GM12892 (cell line): ENCODE measurements at places on chromosomes 11 and 22.

- DNase-seq, result no peak
These were observed 18.0 kb downstream of the TP53AIP1 start for GRCh38 chr11:128924510-128925249.

GRCh38 chr11:25396847-25397246 lies 900.0 kb downstream of the LUZP2 start:
- DNase-seq, result no peak

- no peak for DNase-seq
These were observed 7.2 kb downstream of the ATG16L2 start for GRCh38 chr11:72821221-72821919.

DNA sequence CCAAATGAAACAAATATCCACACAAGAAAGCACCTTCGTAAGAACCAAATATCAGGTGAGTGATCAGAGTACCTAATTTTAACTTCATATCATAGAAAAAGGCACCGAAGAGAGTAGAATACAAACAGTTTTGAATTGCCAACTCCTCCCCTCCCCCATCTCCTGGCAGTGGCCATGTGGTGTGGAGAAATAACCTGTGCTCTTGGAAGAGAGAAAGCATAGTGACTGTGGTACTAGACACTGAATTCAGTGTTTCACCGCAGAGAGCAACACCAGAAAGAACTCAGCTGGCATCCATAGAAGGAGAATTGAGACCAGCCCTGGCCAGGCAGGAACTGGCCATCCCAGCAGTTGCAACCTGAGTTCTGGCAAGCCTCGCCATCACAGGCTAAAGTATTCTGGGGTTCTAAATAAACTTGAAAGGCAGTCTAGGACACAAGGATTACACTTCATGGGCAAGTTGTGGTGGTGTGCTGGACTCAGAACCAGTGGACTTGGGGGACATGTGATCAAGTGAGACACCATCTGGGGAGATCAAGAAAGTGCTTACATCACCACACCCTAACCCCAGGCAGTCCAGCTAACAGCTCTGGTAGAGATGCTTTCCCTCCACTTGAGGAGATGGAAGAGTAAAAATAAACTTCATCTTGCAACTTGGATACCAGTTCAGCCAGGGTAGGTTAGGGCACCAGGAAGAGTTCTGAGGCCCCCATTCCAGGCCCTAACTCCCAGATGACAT lies 1003.2 kb downstream of the NTM start:
- no peak for DNase-seq

- DNase-seq, result no peak
These were observed 1327.9 kb downstream of the TBC1D22A start for GRCh38 chr22:48090332-48090672.

DNA sequence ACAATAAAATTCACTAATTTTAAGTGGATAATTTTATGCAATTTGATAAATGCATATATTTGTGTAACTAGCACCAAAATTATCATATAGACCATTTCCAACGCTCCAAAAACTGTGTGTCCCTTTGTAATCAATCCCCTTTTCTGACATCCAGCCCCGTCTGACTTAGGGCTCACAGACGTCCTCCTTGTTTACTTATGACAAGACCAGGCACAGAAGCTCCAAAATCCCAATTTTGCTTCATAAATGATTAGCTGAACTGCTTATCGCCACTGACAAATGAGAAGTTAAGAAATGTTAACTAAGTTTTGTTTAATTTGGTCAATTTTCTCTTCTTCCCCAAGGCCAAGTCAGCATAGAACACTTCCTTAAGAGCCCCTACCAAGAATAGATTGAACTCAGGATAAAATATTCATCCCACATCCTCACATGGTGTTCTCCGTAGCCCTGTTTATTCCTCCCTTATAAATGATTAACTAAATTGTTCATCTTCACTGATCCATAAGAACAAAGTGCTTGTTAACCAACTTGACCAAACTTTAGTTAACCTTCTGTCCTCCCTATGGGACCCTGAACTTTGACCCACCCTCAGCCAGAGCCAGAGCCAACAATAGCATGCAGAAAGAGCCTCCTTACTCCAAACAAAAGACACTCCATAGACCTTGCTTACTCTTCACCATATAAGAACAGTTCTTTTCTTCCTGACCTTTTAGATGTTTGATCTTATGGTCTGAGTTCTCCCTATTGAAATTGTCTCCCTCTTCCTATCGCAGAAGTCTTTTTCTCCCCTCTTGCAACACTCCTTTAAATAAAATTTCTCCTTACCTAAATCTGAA lies 30.8 kb upstream of the GLYAT start:
- no peak for DNase-seq

DNA sequence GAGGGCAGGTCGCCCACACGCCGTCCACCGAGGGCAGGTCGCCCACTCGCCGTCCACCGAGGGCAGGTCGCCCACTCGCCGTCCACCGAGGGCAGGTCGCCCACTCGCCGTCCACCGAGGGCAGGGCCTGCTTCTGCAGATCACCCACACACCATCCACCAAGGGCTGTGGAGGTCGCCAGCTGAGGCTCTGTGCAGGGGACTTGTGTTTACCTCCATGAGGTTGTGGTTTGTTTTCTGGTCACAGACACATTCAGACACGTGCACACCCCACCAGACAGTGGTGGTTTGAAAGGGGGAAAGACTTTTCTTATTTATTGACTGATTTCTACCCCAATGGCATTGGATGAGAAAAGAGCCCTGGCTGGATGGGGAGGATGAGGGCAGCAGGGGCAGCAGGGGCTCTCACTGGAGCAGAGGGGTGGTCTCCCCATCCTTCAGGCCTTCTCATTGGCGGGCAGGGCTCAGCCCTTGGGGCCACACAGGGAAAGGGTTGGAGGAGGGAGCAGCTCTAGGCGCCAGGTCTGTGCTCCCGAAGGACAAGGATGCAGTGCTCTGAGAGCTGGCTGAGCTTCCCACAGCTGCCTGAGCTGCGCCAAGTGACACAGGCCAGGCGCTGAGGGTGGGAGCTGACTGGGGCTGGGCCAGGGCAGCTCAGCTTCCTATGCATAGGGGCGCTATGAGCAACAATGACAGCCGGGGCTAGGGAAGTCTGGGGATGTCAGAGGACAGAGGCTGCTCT lies 252.6 kb upstream of the B3GAT1 start:
- no peak for DNase-seq

- DNase-seq, result no peak
These were observed 6.9 kb upstream of the ACR start for GRCh38 chr22:50730941-50731661.

- no peak for DNase-seq
These were observed 93.8 kb downstream of the KCNC1 start for GRCh38 chr11:17828311-17828751.

DNA sequence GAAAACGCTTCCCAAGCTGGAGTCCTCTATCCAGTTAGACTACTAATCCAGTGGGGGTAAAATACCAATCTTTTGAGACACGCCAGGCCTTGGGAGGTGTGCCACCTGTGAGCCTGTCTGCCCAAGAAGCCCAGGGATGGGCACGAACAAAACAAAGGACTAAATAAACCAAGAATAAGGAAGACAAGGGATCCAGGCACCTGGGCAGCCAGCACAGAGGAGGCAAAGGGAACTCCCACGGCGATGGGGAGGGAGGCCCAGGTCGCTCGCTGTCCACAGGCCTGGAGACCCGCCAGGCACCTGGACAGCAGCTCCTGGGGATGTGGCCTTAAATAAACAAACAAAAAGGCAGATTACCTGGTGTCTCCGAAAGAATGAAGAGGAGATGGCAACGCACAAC lies 31.4 kb downstream of the LRFN4 start:
- DNase-seq, result no peak

DNA sequence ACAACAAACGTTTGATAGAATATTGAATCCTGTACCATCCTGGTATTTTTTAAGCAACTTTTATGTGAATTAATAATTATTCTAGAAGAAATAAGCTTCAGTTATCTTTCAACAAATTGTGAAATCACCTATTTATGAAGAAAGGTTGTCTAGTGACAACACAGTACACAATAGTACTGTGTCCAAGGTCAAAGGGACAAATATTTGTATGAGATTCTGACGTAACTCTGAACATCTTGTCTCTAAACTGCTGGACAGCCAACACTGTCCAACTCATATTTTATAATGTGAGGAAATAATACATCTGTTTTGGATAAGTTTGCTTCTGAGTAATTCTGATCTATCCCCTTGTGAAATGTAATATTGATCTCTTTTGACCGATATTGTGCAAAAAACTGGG lies 18.9 kb downstream of the CASP5 start:
- no peak for DNase-seq

DNA sequence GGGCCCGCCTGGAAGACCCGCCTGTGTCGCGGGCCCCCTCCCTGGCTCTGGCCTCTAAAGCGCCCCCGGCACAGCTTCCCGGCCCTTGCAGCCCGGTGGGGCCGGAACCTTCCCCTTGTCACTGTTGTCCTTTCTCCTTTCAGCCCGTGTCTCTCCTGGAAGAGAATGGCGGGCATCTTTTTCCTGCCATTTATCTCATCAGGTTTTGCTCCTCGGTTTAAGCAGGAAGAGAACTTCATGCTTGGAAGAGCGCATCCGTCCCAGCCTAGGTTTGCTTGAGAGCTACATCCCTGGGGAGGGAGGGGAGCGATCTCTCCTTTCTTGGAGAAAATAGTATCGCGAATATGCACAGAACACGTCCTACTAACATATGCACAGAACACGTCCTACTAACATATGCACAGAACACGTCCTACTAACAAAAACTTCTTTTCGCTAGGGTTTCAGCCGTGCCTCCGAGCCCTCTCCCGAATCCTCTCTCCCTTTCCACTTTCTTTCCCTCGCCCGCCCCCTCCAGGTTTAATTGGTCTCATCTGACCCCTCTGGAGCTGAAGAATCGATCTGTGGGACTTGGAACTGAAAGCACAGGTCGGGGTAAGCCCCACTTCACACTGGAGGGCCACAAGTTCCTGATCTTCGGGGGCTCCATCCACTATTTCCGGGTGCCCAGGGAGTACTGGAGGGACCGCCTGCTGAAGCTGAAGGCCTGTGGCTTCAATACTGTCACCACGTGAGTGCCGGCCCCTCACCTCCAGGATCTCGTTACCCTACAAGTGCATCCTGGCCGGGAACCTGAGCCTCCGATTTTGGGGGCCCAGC lies 1.2 kb downstream of the GLB1L3 start:
- no peak for DNase-seq

DNA sequence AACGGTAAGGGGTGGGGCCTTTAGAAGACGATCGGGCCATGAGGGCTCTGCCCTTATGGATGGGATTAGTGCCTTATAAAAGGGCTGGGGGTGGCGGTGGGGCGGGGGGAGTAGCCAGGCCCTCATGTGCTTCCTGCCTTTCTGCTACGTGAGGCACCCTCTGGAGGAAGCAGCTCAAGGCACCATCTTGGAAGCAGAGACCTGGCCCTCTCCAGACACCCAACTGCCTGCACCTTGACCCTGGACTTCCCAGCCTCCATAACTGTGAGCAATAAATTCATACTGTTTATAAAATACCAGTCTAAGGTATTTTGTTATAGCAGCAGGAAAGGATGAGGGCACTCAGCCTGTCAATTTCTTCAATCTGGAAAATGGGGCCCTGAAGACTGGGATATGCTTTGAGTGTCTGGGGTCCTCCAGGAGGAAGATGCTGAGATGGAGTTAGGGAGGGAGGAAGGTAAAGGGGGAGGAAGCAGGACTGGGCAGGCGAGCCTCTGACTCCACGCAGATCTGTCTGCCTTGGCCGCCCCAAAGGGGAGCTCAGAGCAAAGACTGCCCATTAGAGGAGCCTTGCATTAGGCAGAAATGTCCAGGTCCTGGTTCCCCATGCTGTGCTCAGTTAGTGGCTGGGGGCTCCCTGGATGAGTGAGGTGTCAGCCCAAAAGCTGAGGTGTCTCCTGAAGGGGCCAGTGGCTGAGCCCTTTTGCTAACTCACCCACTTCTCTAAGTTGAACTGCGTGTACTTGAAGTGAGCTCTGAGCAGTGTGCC lies 5.3 kb downstream of the CABP2 start:
- DNase-seq, result no peak

DNA sequence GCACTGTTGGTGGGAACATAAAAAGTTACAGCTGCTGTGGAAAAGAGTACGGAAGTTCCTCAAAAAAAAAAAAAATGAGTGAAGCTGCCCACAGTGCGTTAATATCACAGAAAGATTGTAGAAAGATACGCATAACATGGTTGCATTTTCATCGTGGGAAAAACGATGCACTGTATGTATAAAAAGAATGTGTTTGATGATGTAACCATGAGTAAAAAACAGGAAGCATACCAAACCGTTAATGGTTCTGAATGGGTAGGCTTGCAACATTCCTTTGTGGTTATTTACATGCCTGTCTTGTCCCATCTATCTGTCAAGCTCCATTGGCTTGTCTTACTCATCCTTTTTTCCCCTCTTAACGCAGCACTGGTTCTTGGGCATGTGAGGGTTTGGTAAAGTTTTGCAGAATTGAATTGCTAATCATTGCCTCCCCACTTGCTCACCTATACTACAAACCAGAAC lies 33.8 kb upstream of the DKK3 start:
- DNase-seq, result no peak

- DNase-seq, result no peak
These were observed 184.8 kb downstream of the DBX1 start for GRCh38 chr11:19975414-19975990.

GRCh38 chr11:61157743-61158142 lies 3.5 kb downstream of the VPS37C start:
- no peak for DNase-seq

DNA sequence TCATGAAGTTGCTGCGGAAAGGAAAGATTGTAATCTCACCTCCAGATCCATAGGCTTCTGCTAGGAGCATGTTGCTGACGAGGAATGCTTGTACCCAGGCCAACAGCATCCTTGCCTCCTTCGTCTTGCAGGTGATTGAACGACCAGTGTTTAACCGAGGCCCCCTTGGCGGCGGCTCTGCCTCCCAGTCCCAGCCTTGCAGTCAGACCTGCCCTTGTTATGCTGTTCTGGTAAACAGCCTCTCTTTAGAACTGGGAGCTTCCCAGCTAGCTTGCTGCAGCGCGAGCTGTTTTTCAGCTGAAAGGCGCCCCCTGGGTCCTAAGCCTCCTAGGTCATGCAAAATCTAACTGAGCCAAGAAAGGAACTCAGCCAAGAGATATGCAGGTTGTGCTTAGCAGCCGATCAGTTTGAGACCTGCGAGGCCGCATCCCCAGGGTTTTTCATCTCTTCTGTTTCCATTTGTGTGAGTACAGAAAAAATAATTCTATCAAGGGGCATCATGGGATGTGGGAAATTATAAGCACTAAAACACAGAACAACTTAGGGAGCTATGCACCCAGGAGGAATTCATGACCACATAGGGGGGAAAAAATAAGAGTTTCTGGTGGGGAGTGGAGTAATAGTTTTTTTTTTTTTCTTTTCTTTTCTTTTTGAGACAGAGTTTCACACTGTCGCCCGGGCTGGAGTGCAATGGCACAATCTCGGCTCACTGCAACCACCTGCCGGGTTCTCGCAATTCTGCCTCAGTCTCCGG lies at the start of gene PIK3IP1:
Gene PIK3IP1, minus strand, starts transcription at position 253 of the 754 bp plus-strand sequence. Its CDS starts 144 bp downstream, at position 109.
- DNase-seq, result peak; percentile 57

DNA sequence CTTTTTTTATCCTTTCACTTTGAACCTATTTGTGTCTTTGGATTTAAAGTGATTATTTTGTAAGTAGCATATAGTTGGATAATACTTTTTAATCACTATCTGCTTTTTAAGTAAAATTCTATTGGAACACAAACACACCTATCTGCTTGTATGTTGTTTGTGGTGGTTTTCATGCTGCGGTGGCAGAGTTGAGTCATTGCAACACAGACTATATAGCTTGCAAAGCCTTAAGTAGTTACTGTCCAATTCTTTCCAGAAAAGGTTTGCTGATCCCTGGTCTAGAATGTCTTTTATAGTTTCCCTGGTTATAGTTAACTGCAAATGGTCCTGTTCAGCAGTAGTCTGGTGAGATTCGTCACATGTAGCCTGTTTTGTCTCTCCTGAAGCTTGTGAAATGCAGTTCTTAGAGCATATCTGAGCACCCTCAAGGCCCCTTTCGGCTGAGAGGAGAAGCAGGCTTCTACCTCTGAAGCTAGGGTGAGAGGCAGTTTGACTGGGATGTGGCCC lies 21.5 kb downstream of the SHANK3 start:
- no peak for DNase-seq

GRCh38 chr11:114091516-114092397 lies 32.2 kb downstream of the ZBTB16 start:
- DNase-seq, result no peak
